ENCODE measurements at places on chromosomes 1 and 21.
A peak's percentile ranks its signal among the peaks of the same experiment; 100 is the strongest.

- DNase-seq = no peak
Measured at GRCh38 chr1:93506126-93506525, 58.2 kb downstream of the FNBP1L start.

- DNase-seq = no peak
Measured at GRCh38 chr1:218250492-218250891, 34.6 kb upstream of the RRP15 start.

- no peak for DNase-seq
Measured at GRCh38 chr1:9233241-9233941, 1.2 kb upstream of the H6PD start.

- no peak for DNase-seq
Measured at GRCh38 chr1:216841165-216841564, 117.9 kb upstream of the ESRRG start.

DNA sequence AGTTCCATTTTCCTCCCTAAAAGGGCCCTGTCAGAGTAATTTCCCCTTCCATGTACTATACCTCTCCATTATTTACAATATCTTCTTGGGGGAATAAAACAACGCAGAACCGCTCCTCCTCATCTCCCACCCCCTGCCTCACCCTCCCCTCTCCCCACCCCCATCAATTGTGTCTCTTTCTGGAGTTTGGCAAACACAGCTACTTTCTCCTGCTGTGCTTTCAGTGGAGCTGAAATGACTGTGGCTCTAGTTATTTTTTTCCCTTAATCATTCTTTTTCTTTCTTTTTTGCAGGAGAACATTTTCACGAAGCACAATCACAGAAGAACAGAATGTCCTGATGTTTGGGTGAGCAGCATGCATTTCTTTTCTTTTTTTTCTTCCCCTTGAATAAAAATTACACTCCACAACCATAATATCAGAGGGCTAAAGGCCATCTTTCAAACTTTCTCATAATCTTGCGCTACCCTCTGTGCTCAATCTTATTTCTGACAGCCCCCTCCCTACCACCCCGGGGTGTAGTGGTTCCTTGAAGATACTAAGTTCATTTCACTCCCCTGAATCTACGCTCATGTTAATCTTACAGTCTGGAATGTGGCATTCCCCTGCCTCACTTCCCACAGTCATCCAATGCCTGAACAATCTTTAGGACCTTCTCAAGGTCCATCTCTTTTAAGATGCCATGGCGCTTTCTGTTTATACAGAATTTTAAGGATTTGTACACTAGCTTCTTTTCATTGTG is 8.8 kb upstream of the PLXNA2 start:
- DNase-seq = no peak

GRCh38 chr1:200979574-200980451 is 43.7 kb downstream of the KIF21B start:
- peak; percentile 3 for DNase-seq

GRCh38 chr1:245558069-245558468 is 403.3 kb downstream of the KIF26B start:
- DNase-seq = no peak

DNA sequence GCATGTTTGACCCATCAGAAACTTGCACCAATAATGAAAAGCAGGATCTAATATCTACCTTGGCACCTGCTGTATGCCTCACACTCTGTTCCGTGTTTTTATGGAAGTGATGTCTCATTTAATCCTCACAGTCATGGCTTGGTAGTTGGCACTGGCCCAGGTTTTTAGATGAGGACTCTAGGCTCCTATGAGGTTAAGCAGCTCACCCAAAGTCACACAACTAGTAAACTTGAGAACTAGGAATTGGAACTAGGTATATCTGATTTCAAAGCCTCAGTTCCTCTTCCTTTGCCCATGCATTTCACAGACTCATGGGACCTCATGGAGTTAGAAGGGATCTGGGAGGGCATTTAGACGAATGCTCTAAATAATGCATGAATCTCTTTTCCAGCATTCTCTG is 21.3 kb upstream of the TARBP1 start:
- no peak for DNase-seq

- DNase-seq = peak; percentile 72
Measured at GRCh38 chr1:210328746-210329503, at the start of gene HHAT. HHAT (plus strand) TSS chr1:210328902; CDS start chr1:210348976, 20,074 bp downstream.

DNA sequence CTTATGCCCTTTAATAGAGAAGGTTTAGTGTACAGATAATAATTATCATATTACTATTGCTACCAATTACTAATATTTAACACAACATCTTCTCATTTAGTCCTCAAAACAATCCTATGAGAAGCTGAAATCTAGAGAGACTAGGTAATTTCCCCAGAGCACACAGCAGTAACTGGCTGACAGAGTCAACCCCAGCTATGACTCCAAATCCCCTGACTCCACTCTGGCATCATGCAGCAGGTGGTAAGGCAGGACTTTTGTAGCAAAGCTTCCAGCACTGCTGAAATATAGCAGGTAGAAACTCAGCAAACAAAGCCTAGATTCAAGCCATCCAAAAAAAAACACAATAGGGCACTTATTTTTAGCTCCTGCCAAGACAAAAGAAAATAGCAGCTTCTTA is 79.3 kb upstream of the RGS2 start:
- DNase-seq = no peak

GRCh38 chr1:9207715-9208114 is 26.9 kb upstream of the H6PD start:
- DNase-seq = no peak

GRCh38 chr1:177973585-177973984 is 3.7 kb upstream of the SEC16B start:
- DNase-seq = no peak

GRCh38 chr1:29396438-29397255 is 160.3 kb downstream of the PTPRU start:
- no peak for DNase-seq

- no peak for DNase-seq
Measured at GRCh38 chr1:190608282-190608681, 130.6 kb upstream of the BRINP3 start.

- no peak for DNase-seq
Measured at GRCh38 chr1:215987092-215987875, 420.2 kb downstream of the KCTD3 start.

DNA sequence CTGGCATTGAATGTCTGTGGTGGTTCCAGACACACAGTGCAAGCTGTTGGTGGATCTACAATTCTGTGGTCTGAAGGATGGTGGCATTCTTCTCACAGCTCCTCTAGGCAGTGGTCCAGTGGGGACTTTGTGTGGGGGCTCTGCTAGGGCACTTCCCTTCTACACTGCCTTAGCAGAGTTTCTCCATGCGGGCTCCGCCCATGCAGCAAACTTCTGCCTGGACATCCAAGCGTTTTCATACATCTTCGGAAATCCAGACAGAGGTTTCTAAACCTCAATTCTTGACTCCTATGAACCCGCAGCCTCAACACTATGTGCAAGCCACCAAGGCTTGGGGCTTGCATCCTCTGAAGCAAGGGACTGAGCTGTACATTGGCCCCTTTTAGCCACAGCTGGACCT is 43.0 kb downstream of the RGS18 start:
- no peak for DNase-seq

DNA sequence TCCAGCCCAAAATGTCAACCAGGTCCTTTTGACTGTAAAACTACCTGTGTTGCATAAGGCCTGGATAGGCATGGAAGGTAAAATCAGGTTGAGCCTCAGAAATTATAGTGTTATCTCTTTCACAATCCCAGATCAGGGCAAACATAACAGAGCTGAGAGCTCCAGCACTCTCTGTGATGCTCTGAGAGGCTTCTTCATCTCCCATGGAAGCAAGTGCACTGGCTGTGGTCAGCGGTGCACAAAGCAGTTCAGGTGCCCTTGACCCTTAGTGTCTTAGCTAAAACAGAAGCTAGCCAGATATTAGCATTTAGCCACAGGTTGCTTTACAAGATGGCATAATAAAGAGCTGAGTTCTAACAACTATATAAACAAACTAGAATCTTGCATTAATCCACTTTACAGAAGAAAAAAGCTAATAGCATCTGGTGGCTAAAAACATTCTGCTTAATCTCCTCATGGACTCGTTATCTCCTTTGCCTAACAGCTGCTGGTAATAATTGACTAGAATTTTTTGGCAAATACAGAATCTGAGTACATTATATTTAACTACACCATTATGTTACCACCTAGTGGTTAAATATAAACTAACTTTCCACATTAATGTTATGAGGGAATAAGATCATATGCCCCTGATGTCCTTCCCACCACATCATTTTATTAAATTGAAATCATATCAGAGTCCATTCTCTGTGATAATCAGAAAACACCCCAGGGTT is 25.6 kb upstream of the POGK start:
- no peak for DNase-seq

DNA sequence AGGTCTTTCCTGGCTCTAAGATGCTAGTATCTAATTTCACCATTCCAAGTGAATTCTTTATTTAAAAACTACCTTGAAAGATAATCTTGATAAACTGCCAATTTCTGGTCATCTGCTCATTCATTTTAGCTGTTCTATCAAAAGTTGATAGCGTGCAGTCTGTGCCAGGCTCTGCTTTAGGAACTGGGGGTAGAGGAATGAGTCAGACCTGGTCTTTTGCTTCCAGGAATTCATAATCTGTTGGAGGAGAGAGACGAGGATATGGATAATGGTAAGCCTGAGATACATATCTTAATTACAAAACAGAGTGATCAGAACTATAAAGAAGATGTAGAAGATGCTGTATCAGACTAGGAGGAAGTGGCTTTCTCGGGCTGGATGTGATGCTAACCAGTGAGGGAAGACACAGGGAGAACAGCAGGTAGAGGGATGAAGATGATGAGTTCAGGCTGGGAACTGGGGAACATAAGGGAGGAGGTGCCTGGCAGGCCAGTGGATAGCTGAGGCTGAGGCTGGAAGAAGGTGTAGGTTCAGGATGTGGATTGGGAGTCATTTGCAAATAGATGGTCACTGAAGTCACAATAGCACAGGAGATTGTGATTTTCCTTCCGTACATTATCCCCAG is 12.3 kb upstream of the PHC2 start:
- DNase-seq = no peak

GRCh38 chr1:22711071-22711470 is 432 bp downstream of the EPHB2 start:
- DNase-seq = no peak

GRCh38 chr1:182397653-182398393 is 2.6 kb downstream of the TEDDM1 start:
- DNase-seq = no peak

DNA sequence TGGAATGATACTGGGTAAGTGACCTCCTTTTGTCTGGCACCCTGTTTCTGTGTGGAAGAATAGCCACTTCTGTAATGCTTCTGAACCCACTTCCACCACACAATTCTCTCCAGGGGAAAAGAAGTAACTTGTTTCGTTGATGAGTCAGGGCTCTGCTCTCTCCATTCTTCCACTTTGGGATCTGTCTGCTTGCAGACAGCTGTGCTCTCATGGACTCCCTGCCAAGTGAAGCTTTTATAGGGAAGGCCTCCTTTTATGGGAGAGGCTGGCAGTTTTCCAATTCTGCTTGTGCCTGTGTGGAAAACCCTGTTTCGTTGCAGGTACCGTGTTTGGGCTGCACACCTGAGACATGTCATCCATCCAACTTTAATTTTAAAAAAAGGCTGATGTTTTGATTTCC is 130.7 kb downstream of the GIPC2 start:
- peak; percentile 11 for DNase-seq

DNA sequence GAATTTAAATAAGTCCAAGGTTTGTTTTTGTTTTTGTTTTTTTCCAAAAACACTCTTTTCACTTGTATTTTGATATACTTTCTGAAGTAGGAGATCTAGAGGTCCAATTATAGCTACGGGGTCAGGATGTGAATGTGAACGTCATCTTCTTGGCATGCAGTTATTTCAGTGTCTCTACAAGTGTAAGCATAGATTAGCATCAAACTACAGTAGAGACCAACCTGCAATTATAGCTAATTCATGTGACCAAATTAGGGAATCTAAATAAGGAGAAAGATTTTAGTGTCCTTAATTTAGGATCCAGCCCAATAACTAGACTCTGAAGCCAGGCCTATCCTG is 107.3 kb upstream of the PALMD start:
- no peak for DNase-seq

GRCh38 chr1:197462539-197462938 is 194.5 kb downstream of the CRB1 start:
- peak; percentile 31 for DNase-seq

DNA sequence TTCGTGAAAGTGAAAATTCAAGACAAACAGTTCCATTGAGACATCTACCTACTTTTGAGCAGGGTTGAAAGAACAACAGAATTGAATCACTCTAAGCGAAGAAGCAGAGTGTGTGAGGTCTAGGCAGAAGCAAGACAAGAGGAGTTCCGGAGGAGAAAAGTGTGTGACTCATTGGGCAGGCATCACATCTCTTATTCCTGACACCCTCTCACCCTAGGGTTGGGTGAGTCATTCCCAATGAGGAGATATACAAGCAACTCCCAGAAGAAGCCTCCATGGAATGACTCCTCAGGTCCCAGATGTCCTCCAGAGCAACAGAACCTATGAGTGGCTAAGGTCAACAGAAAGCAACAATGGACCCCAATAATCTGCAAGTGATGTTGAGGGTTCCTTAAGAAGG is 138.1 kb downstream of the TPR start:
- DNase-seq = no peak

DNA sequence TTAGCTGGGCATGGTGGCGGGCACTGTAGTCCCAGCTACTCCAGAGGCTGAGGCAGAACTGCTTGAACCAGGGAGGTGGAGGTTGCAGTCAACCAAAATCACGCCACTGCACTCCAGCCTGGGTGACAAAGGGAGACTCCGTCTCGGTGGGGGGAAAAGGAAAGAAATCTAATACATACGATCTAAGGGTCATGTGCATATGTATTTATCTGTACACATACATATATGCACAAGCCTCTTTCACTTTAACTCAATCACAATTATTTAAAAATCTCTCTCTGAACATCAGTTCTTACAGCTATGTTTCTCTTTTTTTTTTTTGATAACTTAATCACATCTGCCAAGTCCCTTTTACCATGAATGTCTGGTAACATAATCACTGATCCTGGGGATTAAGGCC is 34.7 kb downstream of the EVA1C start:
- no peak for DNase-seq
